Diencephalon (tissue), 1 donor: ENCODE measurements at places on chromosomes 13 and 19. TPM values are rescaled to one million over a fixed set of nuclear protein-coding genes. Genes with fewer than 3 reads are reported as not detected.

The BRCA2 gene
- total RNA-seq = 4.6 TPM

The VSTM2B gene
- total RNA-seq = 9.9 TPM

The INSR gene
- 74.5 TPM for total RNA-seq

The ILF3 gene
- total RNA-seq = 134 TPM

The CYP2S1 gene
- total RNA-seq = 3.2 TPM

The ADGRE3 gene
- total RNA-seq = not detected

The ZNF430 gene
- 25.6 TPM for total RNA-seq

The CKM gene
- total RNA-seq = not detected

The CDX2 gene
- not detected for total RNA-seq

The ITGBL1 gene
- 1.4 TPM for total RNA-seq

The ANKLE1 gene
- 0.92 TPM for total RNA-seq

The DAND5 gene
- not detected for total RNA-seq

The EDNRB gene
- total RNA-seq = 169 TPM

The NLRP5 gene
- total RNA-seq = under 0.01 TPM

The ANGPTL8 gene
- total RNA-seq = not detected

The ANGPTL4 gene
- 1.6 TPM for total RNA-seq

The ZFP36 gene
- 1.8 TPM for total RNA-seq

The CACNG6 gene
- total RNA-seq = 0.92 TPM

The EPS8L1 gene
- total RNA-seq = 2.1 TPM

The ZNF723 gene
- not detected for total RNA-seq

The LIM2 gene
- not detected for total RNA-seq

The DHX34 gene
- 12.5 TPM for total RNA-seq

The CRYL1 gene
- total RNA-seq = 22.4 TPM

The CGB8 gene
- not detected for total RNA-seq

The MPHOSPH8 gene
- total RNA-seq = 27.7 TPM

The CEACAM3 gene
- not detected for total RNA-seq

The CERS1 gene
- 48.9 TPM for total RNA-seq

The CYP2F1 gene
- total RNA-seq = not detected

The HSPB6 gene
- 0.23 TPM for total RNA-seq

The PPM1N gene
- 1.2 TPM for total RNA-seq

The KLK4 gene
- not detected for total RNA-seq
